Stimulated activated CD4-positive, alpha-beta T cell treated with anti-CD3 and anti-CD28 coated beads, Interleukin-12 subunit alpha, Interleukin-12 subunit beta, amount 100 ng/mL, for 48 hours (primary cell): ENCODE measurements at places on chromosomes 3 and 15.

GRCh38 chr15:70466895-70467529, 296.3 kb downstream of the UACA start:
- DNase-seq, result no peak

DNA sequence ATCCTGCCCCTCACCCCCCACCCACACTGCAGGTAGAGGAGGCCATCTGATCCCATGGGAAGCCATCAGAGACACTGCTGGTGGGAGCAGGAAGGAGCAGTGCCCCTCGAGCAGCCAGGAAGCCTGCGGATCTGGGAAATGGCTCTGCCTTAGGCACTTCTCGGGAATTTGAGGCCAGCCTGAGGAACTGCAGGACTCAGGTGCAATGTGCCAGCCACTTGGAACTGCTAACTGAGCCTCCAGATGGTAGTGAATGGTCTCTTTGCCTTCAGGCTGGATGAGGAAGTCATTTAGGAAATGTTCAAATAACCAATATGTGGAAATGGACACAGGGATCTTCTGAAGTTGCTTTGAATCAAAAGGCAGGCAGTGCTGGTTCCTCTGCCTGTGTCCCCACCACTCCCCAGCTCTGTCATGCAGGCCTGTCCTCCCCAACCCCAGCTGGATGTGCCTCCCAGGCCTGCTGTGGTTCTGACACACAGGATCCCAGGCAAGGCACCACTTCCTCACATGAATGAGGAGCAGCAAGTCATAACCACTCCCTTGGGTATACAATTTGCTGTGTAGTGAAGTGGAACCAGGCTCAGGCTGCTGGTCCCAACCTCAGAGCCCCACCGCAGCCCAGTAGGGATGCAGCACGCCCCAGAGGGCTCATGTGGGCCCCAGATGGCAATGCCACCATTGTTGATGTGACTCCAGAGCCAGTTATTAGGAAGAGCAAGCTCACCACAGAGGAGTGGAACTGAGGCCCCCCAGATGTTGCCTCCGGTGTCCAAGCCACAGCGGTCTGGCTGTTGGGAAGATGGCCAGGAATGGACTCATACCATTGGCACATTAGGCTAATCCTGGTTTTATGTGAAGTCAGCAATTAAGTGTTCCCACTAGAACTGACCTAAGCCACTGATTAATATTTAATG, 46.5 kb upstream of the LIMD1 start:
- no peak for DNase-seq

DNA sequence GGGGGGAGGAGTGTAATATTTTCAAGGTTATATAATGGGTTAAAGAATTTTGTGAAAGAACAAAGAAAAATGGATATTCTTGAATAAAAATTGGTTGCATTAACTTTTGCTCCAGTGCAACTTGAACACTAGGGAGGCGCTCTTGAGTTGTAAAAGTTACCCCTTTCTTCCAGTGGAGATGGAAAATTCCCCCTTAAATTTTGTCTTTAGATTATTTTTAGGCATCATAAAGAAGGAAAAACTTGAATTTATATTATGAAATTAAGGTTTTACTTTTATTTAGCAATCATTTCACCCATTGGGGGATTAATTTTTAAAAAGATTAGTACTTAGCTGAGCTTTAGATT, 550 bp upstream of the CHD2 start:
- DNase-seq, result no peak

GRCh38 chr3:108006077-108006771, 84.6 kb downstream of the CD47 start:
- DNase-seq, result no peak
